GM12864 (cell line): ENCODE measurements at places on chromosomes 12 and 14.

GRCh38 chr12:114220311-114220710 is 185.6 kb downstream of the TBX5 start:
- no peak for DNase-seq

DNA sequence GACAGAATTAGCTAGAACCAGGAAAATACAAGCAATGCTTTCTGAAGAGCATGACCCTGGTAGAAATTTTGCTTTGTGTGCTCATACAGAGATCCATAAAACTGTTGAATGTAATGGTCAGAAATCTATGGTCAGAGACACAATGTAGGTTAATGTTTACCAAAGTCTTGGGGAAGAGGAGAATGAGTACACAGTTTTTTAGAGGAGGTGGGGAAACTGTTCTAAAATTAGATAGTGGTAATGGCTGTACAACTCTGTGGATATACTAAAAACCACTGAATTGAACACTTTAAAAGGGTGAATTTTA is 109.5 kb upstream of the ARHGAP5 start:
- DNase-seq: no peak

DNA sequence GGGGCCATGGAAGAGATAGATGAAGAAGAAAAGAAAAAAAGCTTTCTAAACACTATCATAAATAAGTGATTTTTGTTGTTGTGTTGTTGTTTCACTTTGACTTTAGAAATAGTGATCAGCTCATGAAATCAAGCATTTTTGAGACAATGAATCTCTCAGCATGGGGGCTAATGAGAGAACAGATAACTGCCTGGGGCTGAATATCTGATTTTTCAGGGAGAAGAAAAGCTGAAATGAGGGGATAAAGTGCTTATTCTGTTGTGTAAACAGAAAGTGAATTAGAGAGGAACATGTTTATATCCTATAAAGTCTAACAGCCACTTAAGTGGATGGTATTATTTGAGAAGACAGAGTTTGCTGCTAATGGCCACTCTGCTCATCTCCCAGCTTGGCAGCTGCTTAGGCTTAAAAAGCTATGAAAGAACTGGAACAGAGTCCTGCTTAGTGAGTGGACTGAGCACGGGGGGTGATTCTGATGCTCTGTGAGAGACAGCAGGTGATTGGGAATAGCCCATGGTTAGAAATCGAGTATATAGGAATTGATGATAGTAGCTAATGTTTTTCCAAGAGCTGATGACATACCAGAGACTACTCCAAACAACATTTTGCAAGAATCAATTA is 646.1 kb upstream of the TMEM132C start:
- no peak for DNase-seq

DNA sequence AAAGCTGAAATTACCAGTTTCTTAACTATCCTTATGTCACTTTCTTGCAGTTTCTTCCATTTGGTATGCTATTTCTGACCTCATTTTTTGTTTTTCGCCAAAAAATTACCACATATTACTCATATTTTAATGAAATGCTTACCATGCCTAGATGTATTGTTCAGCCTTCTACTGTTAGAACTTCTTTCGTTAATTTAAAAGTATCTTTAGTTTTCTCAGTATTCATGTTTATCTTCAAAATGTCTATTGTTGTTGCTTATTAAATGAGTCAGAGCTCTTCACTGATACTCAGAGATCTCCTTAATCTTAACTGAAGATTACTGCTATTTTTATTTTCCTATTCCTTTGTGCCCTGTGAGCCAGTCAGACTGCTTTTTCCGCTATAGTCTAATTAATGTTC is 20.5 kb downstream of the RAP1B start:
- DNase-seq: no peak

GRCh38 chr12:56722832-56723231 is 2.3 kb downstream of the NACA start:
- no peak for DNase-seq

DNA sequence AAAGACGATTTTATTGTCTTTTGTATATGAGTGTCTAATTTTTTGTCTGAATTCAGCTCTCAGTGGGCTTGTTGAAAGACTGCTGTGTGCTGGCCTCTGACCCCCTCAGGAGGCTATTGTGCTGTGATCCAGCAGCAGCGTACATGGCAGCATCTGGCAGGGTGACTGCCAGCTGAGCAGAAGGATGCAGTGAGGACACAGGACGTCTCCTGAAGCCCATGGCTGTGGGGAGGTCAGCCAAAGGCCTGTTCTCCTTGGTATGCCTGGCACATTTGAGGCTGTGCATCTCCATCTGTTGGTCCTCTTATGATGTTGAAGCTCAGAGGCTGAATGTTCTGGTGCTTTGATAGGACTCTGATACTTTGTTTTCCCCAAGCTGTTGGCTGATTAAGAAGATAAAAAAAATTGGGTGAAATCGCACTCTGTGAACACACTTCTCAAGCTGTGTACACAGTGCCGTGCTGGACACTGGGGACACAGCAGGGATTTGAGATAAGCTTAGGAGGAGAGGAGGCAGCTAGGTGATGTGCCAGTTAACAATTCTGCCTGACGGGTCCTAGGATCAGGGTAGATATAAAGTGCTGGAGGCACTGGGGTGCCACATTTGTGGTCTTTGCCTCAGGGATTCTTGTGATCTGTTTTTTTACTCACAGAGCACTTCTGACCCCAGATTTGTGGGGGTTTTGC is 37.5 kb downstream of the EID3 start:
- DNase-seq: no peak

DNA sequence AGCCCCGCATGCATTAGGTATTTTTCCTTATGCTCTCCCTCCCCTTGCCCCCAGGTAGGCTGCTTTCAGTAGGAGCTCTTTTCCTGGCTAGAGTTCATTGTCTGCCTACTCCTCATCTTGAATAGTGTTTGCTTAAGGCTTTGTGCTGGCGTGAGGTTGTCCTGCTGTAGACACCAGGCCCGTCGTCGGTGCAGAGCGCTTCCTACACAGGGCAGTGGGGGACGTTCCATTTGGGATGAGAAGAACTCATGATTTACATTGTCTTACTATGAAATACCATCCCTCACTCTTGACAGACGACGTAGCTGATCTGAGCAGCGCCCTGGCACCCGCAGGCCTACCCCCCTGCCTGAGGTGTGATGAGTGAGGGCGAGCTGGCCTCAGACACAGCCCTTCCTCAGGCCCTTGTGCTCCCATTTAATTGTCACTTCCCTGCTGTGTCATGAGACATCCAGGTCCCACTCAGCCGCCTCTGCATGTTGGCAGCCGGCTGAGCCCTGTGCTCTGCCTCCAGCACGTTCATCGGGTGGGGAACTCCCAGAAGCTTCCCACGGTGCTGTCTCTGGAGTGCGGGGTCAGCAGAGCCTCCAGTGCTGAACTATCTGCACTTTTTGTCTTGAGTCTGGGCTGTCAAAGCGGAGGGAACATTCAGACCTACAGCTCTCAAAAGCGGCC is 76.0 kb downstream of the WDR20 start:
- DNase-seq: no peak

- no peak for DNase-seq
Measured at GRCh38 chr14:81406863-81407262, 6.7 kb upstream of the STON2 start.

- no peak for DNase-seq
Measured at GRCh38 chr12:21568115-21568514, 36.5 kb downstream of the GYS2 start.

- no peak for DNase-seq
Measured at GRCh38 chr12:91786499-91787272, 359.0 kb downstream of the BTG1 start.

DNA sequence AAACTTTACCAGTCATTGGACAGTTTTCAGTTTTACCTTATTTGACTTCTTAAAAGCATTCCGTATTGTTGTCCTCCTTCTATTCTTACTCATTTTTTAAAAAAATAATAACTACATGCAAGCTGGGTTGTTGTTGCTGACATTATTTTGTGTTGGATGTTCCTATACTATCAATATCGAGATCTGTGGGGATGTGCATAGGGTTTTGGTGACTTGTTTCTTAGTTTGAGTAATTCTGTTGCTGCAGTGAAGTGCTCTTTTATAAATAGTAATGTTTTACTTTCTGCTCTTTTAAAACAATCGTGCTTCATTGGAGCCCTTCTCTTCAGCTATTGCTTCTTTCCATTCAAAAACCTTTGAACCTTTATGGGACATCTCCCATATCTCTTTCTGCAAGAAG is 79.4 kb downstream of the METTL25 start:
- no peak for DNase-seq

DNA sequence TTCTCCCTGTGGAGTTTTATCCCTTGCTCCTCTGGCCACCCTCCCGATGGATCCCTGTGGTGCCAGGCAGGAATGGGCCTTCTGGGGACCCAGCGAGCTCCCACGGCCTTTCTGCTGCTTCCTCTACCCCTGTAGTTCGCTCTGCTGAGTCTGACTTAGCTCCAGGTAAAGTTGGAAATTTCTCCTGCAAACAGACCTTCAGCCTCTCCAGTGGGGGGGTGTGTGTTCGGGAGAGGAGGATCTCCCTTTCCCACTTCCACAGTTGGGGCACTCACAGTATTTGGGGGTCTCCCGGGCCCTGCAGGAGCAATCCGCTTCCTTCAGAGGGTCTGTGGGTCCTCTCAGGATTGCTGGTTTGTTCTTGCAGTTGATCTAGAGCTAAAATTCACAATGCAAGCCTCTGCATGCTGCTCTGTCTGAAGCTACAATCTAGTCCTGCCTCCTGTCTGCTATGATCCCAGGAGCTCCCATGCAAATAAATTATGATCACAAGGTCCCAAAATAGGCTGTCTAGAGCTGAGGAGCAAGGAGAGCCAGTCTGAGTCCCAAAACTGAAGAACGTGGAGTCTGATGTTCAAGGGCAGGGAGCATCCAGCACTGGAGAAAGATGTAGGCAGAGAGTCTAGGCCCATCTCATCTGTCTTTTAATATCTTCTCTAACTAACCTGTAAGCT is 18.3 kb downstream of the MTRFR start:
- DNase-seq: no peak

DNA sequence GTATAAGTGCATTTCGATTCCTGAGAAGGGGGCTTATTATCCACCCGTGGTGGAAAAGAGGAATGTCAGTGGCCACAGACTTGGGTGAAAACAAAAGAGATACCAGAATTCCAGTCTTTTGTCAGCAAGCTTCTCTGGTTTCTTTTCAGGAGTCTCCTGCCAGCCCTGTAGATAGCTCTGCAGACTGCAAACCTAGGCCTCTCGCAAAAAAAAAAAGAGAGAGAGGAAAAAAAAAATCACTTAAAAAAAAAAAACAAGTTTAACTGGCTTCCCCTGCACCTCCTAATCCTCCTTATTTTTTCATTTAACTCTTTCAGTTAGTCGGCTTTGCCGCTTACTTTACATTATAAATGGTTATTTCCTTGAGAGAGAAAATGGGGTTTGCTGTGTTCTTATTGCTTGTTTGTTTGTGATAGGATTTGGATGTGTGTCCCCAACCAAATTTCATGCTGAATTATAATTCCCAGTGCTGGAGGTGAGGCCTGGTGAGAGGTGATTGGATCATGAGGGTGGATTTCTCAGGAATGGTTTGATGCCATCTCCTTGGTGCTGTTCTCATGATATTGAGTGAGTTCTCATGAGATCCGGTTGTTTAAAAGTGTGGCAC is 170.0 kb downstream of the BCL11B start:
- no peak for DNase-seq

DNA sequence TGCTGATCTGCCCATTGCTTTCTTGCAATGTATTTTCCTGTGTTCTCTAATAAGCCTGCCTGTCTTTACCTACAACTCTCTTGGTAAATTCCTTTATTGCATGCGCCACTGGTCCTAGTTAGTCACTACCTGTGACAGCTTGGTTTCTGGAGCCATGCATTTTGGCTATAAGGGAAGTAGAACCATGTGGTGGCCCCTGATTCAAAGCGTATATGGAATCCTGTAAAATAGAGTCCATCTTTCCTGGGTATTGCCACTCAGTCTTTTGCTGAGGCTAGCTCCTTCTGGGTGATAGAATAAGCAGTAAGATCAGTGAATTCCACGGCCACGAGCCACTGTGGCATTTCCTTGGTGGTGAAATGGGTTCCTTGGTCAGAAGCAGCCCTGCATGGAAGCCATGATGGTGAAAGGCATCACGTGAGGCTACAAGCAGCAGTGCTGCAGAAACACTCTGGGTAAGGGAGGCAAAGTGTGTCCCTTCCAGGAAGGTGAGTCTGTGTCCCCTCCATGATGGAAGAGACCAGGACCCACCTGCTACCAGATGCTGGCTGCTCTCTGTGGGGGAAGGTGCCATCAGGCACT is 19.6 kb downstream of the TNFAIP2 start:
- DNase-seq: no peak

DNA sequence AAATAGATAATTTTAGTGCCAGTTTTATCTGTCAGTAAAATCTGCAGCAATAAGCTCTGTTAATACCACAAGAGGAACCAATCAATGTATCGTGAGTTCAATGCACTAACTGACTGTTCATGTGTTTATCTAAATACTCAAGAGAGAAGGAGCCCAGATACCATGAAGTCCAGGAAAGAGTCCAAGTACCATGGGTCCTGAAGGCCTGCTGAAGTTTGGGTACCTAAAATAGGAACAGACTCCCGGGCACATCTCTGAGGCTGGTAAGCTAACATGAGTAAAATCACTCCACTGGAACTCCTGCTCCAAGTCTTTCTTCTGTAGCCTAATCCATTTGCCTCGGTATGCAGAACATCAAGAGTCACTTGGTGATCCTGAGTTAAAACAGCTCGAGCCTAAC is 71.1 kb downstream of the PRKD1 start:
- DNase-seq: no peak

- no peak for DNase-seq
Measured at GRCh38 chr14:57659052-57659451, 165.4 kb upstream of the CCDC198 start.

DNA sequence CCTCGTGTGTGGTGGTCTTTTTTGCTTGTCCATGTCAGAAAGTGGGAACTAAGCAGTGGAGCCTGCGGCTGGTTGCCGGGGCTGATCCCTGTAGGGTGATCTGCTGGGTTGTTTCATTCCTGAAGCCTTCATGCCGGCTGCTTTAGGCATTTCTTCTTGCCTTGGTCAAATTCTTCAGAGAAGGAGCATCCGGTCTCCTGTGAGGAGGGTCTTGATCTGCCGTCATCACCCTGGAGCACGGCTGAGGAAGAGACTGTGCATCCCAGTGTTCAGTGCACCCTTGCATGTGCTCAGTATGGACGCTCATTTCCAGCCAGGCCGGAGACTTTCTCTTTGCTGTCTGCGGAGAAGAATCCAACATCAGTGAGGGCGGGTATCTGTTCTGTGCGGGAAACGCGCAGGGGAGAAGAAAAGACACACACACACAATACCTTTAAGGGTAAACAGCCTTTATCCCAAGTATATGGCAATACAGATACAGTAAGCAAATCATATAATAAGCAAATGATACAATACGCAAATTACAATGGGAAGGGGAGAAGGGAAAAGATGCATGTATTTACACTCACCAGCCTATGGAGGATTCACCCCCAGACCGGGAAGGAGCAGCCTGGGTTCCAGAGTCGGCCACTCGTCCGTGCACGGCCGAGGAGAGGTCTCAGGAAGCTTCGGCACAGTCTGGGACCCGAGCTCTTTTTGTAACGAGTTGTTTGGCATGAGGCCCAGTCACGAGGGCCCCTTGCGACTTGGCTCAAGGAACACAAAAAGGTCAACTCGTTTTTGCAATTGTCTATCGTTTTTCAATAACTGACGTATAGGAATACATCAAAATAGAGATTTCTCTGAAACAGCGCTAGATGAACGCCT is 1366.8 kb upstream of the TMEM132C start:
- DNase-seq: no peak
